ENCODE measurements at places on chromosomes 3 and 15.

GRCh38 chr3:196143708-196144382 is 62.0 kb upstream of the TFRC start:
- DNase-seq: no peak

DNA sequence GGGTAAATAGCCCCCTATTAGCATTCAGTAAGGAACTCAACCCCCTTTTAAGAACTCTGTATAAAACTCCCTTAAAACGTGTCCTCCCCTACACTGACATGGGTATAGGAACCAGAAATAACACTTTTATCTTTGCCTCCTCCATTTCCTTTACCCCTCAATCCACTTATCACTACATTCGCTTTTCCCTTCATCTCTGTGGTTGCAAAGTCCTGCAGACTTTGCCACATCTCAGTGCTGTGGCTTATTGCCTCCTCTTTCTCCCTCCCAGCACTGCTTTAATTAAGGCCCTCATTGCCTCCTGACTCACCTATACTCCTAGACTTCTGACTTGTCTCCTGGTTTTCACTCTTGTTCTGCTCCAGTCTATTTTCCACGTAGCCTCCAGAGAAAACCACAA is 94.3 kb upstream of the GADL1 start:
- DNase-seq: no peak

DNA sequence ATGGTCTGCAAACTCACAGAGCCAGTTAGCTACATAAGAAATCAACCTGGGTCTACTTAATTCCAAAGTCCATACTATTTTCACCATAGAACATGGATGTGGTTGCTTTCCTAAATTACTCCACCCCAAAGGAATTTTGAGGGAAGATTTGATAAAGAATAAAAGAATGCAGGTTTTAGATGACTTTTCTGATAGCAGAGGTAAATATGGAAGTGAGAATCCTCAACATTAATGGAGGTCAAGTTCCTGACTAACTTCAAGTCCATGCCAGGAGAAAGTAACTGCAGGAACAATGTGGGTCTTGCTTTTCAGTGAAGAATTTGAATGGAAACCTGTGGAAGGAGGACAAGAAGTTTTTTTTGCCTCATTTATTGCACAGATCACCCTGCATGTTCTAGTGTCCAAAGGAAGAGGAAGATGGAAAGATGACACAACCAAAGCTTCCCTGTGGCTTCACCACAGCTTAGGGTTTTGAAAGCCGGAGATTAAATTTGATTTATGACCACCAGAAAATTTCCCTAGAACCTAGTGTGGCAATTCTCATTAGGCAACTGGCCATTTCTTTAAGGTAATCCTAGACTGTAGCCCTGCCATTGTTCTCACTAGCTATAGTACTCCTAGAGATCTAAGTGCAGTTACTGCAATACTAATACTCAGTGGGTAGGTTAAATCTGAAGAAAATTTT is 429.7 kb downstream of the RAP2B start:
- peak; percentile 32 for DNase-seq

- DNase-seq: peak; percentile 28
These were observed 272.2 kb upstream of the CHRNA7 start for GRCh38 chr15:31758126-31758525.

DNA sequence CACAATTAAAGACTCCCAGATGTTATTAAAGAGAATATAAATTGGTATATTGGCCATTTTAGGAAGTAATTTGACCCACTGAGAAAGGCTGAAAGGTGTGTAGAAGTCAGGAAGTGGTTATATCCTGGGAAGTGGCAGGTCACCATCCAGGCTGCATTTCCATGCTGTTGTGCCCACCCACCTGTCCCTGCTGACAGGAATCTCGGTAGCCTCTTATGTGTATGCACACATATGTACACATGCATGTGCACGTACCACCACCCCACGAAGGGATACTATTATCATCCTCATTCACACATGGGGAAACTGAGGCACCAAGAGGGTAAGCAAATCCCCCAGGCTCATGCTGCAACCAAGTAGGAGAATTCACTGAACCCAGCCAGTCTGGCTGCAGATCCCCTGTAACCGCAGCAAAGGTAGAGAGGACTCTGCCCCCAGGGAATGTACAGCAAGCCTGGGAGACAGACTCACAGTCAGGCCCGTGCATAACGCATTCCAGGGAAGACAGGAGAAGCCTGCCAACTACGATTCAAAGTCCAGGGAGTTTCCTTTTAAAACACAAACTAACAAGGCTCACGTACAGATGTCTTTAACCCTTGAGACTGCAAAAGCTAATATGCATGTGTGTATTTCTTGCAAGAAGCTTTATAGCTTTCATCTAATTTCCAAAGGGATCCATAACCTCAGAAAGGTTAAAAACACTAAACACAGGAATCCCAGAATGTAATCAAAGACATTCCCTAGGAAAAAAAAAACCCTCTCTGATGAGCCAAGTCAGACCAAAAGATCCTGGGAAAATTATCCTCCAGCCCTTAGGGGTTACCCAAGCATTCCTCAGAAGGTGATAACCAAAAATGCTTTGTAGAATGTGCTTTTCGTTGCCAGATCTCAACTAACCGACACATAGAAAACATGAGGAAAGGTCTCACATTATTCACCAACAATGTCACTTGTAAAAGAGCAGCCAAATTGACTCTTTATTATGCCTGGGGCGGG is 129.6 kb downstream of the ADAMTS17 start:
- DNase-seq: no peak

DNA sequence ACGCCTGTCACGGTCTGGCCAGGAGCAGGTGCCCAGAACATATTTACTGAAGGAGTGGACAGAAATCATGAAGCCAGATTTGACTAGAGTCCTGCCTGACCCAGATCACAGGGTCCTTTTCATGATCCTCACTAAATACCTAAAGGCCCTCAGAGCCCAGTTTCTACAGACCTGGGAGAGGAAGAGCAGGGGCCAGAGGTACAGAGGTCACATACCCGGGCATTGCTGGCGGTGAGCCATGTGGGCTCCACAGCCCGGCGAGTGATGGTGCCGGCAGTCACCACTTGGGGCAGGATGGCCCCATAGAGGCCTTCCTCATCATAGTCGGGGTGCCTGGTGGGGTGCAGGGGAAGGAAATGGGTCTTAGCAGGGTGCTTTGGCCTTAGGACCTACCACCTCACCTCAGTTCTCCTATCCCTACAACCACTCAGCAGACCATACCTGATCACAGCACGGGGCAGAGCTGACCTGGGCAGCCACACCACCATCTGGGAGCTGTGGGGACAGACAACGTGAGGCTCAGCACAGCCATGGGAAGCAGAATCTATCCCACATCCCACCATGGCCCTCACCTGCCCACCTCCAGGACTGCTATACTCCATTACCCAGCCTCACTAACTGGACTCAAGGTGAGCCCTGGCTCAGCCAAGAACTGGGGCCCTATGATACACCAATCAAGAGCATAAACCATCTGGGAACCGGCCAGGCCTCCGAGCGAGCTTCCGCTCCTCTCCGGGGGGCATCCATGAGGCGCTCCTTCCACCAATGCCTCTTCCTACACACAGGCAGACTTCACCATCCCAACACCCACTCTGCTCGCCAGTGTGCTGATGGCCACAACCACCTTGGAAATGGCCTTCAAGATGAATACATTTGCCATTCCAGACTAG is 12.9 kb downstream of the POLG start:
- DNase-seq: no peak

- no peak for DNase-seq
These were observed 462.2 kb upstream of the CFAP20DC start for GRCh38 chr3:59512066-59512465.

DNA sequence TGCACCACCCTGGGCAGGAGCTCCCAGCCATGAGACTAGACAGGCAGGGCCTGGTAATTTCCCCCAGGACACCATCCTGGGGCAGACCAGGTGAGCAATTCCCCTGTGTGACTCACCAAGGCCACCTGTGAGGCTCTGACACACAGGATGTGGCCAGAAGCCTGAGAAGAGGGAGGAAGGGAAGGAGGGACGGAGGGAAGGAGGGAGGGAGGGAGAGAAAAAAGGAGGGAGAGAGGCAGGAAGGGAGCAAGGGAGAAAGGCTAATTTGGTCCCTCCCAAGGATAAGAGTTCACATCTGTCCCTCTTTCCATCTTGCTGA is 25.9 kb downstream of the WNT7A start:
- DNase-seq: no peak

- no peak for DNase-seq
These were observed 21.4 kb upstream of the MYZAP start for GRCh38 chr15:57570340-57570739.

DNA sequence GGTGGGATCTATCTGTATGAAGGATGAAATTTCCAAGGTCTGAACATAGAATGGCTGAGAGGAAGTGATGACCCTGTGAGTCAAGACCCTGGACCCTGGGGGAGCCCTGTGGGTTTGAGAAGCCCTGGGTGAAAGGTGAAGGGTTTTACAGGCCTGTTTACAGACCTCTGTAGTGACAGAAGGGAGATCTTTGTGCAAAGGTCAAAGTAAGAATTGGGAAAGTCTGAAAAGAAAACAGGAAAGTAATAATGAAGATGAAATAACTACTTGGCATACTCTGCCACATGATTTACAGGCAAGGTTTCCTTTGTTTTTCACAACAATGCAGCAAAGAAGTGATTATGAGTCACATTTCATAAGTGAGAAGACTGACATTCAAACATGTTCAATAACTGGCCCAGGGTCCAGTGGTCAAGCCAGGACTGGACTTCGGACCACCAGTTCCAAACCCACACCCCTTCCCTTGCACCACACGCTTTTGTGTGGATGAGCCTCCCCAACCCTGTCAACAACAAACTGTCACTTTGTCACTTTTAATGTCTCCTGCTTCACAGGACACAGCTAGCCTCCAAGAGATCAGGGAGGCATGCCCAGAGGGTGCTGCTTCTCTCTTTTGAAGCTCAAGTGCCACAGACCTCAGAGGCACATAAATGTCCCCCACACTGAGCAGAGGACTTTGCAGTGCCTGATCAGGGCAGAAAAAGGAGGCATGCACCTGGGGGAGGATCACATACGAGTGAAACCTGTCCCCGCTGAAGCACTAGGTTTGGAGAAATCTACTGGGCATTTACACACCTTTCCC is 21.5 kb downstream of the CD86 start:
- DNase-seq: no peak

DNA sequence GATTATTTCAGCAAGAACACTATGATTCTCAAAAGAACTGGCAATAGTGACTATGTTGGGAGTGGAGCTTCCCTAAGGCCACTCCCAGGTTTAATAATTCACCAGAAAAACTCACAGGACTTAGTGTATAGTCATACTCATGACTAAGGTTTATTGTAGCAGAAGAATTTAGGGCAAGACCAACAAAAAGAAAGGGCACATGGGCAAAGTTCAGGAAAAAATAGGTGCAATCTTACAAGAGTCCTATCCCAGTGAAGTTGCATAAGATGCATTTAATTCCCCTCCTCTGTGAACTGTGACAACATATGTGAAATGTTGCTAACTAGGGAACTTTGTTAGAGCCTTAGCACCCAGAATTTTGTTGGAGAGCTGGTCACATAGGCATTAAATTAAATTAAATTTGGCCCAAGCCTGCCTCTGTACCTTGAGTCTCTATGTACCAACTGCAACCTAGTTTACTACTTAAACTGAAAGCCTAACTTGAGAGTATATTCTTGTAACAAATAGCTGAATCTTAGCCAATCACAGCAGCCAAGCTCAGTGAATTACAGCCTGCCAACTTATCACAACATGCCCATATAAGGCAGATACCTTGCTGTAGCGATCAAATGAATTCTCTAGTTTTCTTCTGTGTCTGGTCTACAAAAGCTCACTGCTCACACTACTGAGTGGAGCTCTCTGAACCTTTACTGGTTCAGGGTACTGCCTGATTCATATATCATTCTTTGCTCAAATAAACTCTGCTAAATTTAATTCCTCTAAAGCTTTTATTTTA is 386.2 kb upstream of the ARHGEF26 start:
- peak; percentile 54 for DNase-seq

GRCh38 chr3:78516937-78517336 is 1250.9 kb downstream of the ROBO1 start:
- no peak for DNase-seq

DNA sequence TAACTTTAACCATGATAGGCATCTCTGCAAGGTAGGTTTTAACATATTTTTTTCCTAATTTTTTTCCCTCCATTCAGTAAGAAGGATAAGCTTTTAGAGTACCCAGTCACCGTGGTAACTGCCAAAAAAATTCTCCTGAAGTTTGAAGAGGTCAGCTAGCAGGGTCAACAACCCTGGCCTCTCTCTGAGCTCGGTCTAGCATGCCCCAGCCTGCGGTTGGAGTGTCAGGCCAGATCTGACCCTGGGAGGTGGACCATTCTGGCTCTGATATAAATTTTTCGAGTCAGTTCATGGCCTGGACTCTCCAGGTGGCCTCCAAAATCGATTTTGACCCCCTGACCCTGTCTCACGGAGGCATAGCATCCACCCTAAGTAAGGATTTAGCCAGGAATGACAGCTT is 29.7 kb downstream of the SOX2 start:
- no peak for DNase-seq

GRCh38 chr15:68379759-68380290 is 52.1 kb downstream of the ITGA11 start:
- no peak for DNase-seq

DNA sequence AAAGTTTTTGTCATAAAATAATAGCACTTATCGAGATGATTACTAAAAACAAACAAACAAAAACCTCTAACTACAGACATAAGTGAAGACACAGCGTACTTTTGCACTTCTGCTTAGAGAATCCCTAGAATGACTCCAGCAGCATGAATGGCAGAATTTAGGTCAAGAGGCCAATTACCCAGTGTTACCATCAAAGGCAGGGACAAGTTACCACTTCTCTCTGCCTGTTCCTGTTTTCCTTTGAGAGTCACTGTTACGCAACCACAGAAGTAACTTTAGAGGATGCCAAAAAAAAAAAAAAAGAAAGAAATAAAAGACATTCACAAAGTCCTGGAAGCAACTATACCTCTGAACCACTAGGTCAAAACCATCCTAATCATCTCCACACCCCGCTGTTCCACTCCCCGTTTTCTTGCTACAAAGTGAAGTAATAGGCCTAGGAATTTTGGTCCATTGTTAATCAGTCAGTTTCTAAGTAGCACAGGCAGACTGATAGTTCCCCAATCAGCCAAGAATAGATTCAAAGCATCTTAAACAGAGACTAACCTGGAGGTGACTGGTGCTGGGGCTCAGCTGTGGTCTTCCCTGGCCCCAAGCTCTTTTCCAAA is 41.9 kb downstream of the FMN1 start:
- no peak for DNase-seq

GRCh38 chr3:37963016-37963415 is 27.6 kb upstream of the VILL start:
- no peak for DNase-seq

DNA sequence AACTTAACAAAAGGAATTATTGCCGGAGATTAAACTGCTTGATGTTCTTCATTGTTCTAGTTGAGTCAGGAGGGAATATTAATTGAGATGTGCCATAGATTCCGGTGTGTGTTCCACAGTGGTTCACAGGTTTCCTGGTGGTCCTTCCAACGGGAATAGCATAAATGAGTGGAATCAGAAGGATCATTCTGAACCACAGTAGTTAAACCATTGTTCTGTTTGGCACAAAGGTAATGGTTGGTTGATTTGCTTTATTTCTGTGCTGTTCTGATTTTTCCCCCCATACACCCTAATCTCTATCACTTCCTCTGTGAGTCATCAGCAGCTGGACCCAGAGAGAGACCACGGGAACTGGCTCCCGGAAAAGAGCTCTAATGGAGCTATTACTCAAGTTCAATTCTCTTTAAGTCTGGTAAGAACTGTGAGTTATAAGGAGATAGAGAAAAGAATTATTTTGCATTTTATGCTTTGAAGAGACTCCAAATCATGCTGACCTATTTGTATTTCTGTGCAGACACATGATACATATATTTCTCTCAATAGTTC is 627.2 kb downstream of the ZIC1 start:
- DNase-seq: no peak

Data from HS-5 (cell line).